ENCODE measurements at places on chromosomes 16 and 17.

DNA sequence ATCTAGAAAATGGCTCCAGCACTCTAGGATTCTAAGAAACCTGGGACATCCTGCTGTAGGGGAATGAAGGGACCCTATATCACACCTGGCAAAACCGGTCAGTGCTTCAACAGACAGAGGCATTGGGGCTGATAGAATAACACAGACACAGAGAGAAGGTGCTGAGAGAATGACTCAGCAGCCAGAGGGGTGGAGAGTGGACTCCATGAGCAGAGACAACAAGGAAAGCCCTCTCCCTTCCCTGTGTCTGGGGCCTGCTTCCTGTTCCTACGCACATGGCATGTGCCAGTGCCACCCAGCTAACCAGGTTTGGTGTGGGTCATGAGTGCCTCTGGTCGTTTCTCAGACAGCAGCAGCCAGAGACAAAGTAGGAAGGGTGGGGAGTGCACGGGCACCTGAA, 140.3 kb downstream of the CCT6B start:
- no peak for DNase-seq

DNA sequence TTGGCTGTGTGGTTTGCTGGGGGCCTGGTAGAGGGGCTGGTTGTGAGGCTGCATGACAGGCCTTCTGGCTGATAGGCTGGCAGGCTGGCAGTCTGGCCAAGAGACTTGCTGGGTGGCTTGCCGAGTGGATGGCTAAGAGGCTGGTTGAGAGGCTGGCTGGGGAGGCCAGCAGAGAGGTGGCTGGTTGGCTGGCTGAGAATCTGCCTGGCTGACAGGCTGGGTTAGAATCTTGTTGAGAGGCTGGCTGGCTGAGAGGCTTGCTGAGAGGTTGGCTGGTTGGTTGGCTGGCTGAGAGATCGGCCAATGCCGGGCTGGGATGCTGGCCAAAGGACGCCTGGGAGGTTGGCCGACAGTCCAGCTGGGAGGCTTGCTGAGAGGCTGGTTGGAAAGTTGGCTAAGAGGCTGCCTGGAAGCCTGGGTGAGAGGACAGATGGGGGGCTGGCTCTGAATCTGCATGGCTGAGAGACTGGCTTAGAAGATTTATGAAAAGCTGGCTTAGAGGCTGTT, 35.9 kb upstream of the ACSM2B start:
- no peak for DNase-seq

DNA sequence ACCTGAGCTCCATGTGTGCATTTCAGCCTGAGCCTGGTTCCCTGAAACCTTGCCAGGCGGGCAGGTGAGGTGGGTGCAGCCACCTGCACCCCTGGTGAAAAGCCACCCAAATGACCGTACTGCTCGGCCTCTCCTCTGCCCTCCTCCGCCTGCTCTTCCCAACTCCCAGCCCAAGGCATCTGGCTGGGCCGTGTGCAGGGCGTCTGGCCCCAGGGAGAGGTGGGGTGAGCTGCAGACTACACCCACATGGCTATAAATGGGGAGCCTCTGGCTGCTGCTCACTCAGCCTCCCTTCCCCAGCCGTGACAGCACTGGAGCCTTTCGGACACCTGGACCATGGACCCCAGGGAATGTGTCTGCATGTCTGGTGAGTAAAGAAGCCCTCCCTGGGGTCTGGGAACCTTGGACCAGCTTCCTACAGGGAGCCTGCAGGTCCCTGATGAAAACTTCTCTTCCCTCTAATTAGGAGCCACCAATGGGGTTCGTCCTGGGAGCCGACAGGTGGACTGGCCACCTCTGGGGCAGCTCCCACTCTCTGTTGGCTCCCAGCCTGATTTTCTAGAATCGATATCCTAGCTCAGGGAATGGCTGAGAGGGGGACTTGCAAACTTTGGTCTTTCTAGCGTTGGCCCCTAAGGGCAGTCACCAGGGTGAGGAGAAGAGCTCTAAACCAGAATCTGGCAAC, at the start of gene MT4:
MT4 (plus strand) TSS at position 281 of the 685 bp plus-strand sequence; CDS start at position 337, 56 bp downstream.
- no peak for DNase-seq

DNA sequence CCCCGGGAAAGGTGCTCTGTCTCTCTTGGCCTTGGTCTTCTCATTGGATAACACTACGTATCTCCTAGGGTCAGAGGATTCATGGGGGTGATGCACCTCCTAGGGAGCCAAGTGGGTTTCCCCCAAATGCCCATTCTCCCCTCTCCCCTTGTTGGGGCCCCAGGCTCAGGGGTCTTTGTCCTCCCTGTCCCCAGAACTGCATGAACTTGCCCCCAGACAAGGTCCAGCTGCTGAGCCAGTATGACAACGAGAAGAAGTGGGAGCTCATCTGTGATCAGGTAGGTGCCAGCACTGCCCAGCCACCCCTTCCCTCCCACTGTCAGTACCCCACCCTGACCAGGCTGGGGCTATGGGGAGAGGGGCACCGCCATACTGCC, 8.7 kb downstream of the FMNL1 start:
- DNase-seq = no peak

DNA sequence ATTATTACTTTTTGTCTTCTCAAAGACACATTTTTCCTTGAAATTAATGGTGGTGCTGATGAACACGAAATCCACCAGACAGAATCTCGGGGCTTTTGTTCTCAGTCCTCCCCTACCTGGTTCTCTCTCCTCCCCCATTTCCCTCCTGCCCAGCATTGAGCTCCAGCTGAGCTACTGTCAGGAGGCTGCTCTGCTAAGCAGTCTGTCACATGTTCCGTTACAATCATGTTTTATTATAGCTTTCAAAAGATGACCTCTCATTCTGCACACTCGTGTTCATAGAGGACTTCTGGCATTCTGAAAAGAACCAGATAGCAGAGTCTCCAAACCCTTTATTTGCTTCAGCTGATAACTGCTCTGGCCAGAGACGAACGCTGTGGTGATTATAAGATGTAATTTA, 732.5 kb upstream of the RBFOX1 start:
- no peak for DNase-seq

- peak; percentile 47 for DNase-seq
These were observed at the start of gene PIGQ for GRCh38 chr16:569445-570254. TSS of gene PIGQ (plus strand) at chr16:569968. CDS start at chr16:574075, 4,107 bp downstream.

DNA sequence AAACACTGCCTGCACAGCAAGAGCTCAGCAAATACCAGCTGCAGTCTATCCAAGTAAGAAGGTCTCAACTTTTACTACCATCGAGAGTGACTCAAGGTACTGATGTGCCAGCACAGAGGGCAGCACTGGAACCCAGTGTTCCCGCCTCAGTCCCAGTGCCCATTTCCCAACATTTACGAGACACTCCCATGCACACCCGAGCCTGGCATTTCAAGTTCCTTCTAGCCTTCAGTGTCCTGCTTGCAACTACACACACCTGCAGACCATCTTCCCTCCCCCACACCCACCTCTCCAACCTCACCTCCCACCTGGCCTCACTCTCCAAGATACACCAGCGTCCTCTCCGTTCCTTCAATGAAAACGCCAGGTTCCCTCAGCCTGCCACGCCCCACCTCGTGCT, 3.2 kb downstream of the KLHDC4 start:
- DNase-seq = no peak

GRCh38 chr16:29675811-29676643, 3.0 kb upstream of the QPRT start:
- no peak for DNase-seq

Measured in astrocyte (in vitro differentiated cells and primary cell).